Astrocyte (in vitro differentiated cells and primary cell): ENCODE measurements at places on chromosomes 11 and 22. TPM values are rescaled to one million over a fixed set of nuclear protein-coding genes. Genes with fewer than 3 reads are reported as not detected.

DNA sequence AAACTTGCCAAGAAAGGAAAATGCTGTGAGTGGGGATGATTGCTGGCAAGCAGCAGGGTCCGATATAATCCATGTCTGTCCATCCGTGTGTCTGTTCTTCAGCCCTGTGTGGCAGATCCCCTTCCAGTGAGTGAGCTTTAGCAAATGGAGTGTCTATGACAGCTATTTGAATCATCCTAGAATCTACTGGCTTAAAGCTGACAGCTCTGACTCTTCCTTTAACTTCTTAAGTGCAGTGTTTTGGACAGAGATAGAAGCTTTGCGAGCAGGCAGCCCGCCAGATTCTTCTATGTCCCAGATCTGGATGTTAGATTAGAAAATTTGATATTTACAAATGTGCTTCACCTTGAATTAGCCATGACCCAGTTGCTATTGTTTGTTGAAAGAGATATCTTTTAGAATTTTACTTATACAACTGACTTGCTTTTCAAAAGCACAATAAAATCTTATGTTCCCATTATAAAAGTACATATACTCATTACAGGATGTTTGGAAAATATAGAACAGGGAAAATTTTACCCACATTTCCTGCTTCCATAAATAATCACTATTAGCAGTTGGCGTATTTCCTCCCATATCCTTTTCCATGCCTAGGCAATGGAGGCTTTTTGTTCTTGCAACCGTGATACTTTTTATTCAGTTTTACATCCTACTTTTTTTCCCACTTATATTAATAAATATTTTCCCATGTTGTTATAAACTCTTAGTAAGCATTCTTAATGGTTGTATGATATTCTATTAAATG is 124.5 kb downstream of the COMMD9 start:
- no peak for DNase-seq

DNA sequence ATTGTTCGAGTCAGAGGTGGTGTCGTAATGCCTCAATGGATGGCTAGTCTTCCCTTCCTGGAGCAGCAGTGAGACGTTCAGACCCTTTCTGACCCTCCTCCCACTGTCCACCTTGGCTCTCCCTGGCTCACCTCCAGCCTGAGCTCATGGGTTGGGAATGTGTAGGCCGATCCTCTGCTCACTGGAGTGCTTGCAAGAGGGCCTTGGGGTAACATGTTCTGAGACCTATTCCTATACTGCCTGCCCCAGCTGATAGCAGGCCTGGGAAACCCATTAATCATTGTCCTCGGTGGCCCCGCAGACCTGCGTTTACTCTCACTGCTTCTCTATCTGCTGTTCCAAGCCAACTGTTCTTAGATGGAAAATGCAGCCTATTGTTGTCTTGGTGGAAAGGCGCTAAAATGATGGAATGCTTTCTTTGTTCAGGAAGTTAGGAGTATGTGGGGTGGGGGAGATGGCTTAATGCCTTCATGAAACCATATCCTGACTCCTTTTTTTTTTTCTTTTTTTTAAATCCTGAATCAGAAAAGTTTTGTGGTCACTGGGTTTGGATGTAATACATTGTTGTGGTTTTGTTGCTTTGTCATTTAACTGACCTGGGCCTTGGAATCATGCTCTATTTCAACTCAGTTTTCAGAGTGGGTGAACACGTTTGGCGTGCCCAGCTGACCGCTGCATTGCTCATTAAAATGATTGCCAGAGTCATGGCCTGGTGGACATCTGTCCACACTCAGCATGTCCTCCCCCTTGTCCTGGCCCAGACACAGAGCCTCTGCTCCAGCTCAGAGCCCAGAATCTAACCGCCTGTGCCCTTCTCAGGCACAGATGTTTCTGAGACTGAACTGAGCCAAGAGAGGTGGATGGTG is 72.5 kb downstream of the MICAL2 start:
- peak; percentile 99 for DNase-seq

OR5AK2 gene
- not detected in 2 replicates for total RNA-seq

DNA sequence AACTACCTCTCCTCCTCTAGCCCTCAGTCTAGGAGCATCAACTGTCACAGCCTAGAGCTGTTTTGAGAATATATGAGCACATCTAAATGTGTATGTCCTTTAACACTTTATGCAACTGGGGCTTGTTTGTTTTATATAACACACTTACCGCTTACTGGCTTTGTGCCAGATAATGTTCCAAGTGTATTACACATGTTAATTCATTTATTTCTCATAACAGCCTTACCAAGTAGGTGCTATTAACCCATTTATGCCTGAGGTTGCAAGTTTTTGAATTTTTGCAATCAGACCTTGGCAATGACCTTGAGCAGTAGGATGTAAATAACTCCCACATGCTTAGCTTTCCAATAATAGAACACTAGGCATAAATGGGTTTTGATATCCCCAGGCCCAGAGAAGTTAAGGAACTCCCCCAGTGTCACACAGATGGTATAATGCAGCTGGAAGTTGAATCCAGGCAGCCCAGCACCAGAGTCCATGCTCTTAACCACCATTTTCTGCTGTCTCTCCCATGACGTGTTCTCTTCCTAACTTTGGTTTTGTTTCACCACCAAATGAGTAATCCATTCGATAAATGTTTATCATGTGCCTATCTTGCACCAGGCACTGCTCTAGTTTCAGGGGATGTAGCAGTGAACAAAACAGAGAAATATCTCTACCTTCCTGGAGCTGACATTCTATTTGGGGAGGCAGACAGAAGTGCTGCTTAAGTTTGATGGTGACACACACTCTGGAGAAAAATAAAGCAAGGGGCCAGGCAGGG is 23.1 kb downstream of the PRDM11 start:
- DNase-seq = peak; percentile 20

- no peak for DNase-seq
These were observed 9.0 kb upstream of the OSM start for GRCh38 chr22:30275625-30276024.

GRCh38 chr22:24536089-24536488 is 18.8 kb downstream of the GUCD1 start:
- no peak for DNase-seq

RAC2 gene
- 0.61 and 0.65 TPM in 2 replicates for total RNA-seq

CRYBB2 gene
- not detected in 2 replicates for total RNA-seq
